Cardiac fibroblast (primary cell): ENCODE measurements at places on chromosomes 4 and X.
A peak's percentile ranks its signal among the peaks of the same experiment; 100 is the strongest.

DNA sequence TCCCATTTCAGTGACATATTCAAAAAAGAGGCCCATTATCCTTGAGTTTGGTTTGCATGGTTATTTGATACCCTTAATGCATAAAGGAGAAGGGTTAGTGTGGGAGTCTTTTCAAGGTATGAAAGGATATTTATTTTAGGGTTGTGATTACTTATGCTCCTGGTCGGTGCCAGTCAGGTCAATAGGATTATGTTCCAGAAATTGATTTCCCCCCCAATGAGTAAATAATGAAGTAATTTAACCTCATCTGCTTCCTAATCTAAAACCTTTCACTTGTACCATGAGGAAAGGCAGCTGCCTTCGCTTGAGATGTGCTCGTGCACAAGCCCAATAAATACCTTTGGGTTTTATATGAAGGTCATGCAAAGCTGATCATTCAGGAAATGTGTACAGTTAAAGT lies 55.0 kb upstream of the NR0B1 start:
- DNase-seq: no peak

DNA sequence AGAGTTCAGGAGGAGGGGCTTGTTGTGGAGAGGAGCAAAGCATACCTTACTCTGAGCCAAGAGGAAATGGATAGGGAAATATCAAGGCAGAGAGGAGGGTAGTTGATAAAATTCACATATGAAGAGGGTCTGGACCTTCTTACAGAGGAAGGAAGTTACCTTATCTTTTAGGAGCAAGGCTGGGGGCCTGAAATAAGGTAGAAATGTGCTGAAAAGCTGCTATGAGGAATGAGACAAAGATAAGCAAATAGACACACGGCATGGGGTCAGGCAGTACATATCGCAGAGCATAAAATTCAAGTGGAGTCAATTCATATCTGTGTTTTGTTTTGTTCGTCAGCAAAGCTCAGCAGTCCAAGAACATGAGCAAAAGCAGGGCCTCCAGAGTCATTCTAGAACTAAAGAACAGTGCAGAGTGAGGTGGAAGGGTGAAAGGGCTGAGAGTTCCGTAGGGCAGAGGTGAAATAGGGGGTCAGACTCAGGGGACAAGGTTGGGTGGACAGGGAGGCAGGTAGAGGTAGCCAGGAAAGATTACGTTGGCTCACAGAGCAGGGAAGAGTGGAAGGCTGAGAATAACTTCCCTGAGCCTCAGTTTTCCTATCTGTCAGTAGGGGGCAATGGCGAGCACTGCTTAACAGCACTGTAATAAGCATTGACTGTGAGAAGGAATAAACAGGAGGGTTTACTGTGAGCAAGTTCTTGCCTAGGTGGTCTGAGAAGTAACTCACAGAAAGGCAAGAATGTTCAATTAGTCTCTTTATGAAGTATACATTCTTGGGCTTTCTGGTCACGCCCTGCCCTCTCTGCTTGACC lies 9.2 kb downstream of the VSIG4 start:
- DNase-seq: peak; percentile 49

DNA sequence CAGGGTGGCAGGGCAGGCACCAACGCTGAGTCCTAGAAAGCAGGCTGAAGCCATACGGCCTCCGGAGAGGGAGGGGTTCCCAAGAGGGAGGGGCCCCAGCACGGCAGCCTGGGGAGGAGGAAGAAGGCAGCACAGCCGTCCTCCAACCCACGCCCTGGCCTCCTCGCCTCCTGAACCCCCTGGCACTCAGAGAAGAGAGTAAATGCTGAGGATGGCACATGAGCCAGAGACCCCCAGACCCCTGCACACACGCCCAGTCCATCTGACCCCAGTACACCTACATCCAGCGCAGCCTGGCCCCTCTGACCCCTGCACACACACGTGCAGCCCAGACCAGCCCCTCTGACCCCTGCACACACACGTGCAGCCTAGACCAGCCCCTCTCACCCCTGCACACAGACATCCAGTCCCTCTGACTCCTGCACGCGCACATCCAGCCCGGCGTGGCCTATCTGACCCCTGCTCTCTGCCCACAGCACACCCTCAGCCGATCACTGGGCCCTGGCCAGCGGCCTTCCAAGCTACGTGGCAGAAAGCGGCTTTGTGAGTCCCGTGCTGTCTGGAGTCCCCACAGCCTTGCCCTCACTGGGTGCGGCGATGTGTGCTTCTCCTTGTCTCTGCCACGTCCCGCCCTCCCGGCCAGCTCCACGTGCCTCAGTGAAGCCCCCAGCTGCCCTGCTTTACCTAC lies 18.5 kb downstream of the ATP5ME start:
- no peak for DNase-seq

DNA sequence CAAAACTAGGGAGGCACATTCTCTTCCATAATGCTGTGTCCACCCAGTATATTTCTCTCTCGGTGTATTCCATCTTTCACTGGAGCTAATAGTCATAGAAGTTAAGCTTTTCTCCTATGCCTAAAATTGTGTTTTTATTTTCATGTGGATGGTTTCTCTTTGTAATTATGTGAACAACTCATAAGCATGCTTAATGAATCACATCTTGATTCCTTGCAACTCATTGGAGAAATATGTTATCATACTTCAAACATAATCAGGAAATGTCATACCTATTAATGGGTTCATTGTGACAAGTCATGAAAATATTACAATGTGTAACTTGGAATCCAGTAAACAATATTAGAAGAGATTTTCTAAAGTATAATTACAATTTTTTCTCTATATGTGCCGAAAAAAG lies 186.3 kb downstream of the SLC7A11 start:
- DNase-seq: peak; percentile 59

DNA sequence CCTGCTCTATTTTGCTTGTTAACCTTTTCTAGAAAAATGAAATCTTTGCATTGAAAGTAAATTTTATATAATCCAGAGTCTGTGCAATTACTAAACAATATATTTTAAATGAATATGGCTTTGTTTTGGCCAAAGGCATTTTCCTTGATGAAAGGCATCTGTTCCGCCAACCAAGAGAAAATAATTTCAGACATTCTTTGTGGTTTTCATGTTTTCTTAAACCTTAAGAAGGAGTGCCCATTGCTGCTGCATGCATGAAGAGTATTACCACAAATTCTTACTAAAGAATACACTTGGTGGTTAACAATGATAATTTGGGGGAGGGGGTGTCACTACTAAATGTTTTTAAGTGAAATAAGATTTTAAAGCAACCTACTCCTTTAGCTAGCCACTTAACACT lies 2.7 kb upstream of the PDGFC start:
- peak; percentile 85 for DNase-seq

DNA sequence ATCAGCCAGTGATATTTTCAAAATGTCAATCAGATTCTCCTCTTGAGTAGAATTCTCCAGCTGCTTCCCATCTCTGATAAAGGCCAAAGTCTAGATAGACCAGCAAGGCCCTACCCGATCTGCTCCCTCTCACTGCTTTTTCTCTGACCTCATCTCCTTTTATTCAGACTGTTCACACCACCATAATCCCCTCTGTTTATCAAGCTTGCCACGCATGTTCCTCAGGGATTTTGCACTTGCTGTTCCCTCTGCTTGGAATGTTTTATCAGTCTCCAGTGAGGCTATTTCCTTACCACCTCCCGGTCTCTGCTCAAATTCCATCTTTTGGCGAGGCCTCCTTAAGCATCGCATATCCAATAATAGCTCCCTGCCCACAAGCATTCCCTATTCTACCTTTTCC lies 20.1 kb downstream of the NOCT start:
- DNase-seq: no peak

DNA sequence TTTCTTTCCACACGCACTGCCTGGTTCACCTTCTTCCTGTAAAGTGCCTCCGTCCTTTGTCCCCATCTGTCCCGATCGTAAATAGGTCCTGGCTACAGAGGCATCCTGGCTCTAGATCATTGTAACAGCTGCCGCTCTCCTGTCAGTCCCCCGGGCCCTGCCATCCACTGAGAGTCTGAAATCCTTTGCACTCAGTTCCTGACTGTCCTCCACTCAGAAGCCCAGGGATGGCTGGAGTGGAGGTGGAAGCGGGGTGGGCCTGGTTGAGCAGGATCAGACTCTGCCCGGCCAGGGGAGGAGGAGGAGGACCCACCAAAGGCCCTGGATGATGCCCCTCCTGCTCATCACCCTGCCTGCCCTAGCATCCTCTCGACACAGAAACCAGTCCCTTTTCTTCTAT lies 29.8 kb downstream of the PIGG start:
- no peak for DNase-seq

DNA sequence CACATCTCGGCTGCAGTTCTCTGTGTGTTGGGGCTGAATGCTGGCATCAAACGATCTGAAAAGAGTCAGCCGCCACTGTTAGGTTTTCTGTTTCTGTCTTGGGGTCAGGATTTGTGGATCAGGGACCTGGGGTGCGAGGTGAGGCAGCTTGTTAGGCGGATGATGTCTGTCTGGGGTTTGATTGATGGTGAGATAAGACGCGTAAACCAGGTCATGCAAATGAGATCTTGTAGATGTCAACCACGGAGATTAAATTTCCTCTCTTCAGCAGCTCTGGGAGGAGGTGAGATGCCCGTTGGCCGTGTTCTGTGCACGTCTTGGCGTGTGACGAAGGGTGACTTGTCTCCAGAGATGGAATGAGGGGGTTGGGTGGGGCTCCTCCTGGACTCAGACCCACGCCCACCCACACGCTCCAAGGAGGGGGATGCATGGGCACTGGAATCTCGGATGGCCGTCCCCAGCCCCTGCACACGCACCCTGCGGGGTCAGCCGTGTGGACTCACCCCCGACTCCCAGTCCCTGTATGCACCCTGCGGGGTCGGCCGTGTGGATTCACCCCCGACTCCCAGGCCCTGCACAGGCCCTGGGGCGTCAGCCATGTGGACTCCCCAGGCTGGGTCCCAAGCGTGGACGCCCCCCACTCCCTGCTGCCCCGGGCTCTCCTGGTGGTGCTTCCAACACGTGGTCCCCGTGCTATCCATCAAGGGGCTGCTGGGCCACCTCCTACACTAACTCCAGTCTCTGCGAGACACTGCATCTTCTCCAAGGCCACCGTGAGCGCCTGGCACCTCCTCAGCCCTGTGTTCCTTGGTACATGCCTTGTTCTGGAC lies 16.0 kb upstream of the UVSSA start:
- DNase-seq: no peak

DNA sequence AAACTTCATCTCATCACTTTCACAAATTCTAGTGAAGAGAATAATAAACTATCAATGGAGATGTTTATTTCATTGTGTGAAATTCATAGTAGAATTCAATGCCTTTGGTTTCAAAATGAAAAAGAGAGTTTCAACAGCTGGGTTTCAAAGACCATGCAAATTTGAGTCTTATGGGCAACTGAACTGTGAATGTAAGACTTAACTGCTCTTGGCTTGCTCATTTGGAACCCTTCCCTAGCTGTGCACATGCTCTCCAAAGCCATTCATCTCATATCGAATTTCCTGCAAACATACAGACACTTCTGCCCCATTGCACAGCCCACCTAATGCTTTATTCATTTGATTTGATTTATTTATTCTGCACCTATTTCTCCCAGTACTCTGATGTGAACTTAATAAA lies 154.5 kb downstream of the GRXCR1 start:
- no peak for DNase-seq

DNA sequence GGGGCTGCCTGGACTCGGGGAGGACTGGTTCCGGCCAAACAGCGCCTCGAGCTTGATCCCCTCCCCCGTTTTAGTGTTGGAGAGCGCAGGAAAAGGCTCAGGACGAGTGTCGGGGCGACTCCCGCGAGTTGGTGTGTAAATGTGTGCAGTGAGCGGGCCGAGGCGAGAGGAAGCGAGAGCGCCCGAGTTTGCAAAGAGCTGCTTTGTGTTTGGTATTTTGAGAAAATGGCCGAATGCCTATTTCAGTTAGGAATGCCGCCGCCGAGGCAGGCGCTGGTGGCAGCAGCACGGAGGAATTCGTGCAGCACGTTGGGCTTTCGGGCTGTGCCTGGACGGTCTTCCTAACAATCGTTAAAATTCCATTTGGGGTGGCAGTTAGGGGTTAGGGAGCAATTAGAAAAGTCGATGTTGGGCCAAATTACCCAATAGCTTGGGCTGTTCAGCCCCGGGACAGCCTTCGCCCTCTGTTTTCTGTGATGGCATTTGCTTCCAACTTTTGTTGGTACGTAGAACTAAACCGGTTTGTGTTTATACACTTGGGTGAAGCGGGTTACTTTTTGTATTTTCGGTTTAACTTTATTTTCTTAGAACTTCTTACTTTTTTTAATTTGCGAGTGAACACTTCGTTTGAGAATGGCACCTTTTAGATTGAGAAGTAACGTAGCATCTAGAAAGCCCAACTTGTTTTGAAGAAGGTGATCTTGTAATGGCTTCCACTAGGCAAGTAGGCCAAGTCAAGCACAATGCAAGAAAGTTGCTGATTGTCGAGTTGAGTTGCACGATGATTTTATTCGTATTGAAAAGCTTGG lies 1.6 kb downstream of the REST start:
- DNase-seq: peak; percentile 58

DNA sequence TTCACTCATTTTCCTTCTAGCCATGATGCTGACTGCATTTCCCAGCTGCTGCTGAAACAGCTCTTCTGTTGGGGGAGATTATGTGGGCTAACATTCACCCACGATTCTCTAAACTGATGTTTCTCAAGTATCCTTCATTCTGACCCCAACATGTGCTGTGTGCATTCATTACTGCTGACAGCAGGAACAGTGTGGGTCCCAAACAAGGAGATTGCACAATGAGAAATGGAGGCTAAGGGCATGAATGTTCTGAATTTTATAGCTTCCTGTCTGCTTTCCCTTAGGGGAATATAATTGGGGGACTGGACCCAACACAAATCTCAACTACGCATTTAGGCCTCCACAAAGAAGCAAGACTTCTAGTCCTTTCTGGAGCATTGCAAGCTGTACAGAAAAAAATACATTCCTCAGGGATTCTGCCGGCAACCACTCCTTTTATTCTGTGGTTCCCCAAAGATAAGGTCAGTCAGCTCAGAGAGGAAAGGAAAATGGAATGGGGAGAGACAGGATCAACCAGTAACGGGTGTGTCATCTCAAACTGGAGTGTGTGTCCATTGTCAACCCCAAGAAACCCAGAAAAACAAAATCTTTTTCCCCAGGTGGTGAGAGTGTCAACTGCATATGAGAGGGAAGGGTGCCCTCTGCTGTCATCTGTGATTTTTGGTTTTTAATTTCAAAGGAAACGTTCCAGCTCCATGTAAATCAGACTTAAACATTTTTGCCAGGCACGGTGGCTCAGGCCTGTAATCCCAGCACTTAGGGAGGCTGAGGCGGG lies 81.5 kb upstream of the EGFL6 start:
- peak; percentile 94 for DNase-seq

DNA sequence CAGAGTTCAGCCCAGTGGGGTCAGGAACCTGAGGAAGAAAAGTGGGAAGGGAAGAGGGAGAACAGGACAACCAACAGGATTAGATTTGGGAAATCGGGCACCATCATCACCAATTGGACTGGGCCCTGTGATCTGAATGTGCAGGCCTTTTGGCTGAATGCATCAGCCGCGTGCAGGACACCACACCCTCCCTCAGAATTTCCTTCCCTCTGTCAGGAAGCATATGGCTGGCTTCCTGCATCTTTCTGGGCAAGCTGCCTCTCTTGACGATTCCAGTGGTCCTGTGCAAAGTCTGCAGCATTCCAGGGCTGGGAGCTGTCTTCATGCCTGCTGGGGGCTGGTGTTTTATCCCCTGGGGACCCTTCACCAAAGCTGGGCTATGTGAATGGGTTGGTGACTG lies 16.4 kb downstream of the MAGEA4 start:
- DNase-seq: peak; percentile 35
